ENCODE measurements at places on chromosomes 1 and 21. TPM values are rescaled to one million over a fixed set of nuclear protein-coding genes. Genes with fewer than 3 reads are reported as not detected.

DNA sequence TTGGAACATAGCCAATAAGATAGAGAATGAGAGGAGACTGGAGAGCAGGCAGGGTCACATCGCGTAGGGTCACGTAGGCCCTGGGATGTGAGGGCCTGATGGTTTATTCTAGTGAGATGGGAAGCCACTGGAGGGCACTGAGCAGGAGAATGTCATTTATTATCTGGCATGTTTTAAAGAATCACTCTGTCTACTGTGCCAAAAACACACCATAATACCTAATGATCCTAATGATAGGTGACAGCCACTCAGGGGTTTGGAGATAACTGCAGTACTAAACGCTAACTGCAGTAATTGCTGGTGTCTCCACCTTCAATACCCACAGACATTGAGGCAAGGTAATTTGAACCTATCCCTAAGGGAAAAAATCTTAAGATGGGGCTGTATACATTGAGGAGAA is 185.4 kb downstream of the TTLL7 start:
- DNase-seq: no peak

DNA sequence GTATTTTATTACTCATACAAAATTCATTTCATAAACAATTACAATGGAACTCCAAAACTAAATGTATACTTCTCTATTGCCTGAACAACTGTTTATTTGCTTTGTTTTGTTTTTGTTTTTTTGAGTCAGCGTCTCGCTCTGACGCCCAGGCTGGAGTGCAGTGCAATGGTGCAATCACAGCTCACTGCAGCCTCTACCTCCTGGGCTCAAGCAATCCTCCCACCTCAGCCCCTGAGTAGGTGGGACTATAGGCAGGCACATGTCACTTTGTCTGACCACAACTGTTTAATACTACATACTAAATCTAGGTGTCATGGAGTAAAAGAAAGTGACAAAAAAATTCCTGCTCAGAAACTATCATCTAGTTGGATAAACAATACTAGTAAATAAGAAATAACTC is 49.3 kb downstream of the RAB3GAP2 start:
- DNase-seq: no peak

- DNase-seq: no peak
These were observed 13.8 kb downstream of the SNX7 start for GRCh38 chr1:98675282-98675681.

DNA sequence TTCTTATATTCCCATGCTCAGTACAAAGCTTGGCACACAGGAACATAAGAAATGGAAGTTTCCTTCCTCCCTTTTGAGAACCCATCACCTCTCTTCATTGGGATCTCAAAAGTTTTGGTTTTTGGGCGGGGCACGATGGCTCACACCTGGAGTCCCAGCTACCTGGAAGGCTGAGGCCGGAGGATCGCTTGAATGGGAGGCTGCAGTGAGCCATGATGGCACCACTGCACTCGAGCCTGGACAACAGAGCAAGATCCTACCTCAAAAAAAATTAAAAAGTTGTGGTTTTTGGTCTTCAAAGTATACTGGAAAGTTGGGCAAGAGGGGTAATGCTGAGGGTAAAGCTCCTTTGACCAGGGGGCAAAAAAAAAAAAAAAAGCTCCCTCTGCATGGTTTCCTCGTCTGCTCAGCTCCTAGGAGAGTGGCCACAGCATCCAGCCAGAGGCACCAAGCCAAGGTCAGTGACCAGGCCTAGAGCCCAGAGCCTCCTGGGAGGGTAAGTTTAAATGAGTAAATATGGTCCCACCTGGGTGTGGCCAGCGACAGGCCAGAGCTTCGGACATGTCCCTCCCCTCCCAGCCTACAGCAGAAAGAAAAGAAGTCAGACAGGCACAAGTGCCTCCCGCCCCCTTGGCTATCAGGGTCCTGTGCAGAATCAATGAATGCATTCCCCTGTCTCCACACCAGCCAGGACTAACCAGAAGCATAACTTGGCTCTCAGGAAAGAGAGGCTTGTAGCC is 5.0 kb downstream of the MEF2D start:
- DNase-seq: no peak

- no peak for DNase-seq
These were observed 2.4 kb downstream of the SLC27A3 start for GRCh38 chr1:153777648-153778047.

DNA sequence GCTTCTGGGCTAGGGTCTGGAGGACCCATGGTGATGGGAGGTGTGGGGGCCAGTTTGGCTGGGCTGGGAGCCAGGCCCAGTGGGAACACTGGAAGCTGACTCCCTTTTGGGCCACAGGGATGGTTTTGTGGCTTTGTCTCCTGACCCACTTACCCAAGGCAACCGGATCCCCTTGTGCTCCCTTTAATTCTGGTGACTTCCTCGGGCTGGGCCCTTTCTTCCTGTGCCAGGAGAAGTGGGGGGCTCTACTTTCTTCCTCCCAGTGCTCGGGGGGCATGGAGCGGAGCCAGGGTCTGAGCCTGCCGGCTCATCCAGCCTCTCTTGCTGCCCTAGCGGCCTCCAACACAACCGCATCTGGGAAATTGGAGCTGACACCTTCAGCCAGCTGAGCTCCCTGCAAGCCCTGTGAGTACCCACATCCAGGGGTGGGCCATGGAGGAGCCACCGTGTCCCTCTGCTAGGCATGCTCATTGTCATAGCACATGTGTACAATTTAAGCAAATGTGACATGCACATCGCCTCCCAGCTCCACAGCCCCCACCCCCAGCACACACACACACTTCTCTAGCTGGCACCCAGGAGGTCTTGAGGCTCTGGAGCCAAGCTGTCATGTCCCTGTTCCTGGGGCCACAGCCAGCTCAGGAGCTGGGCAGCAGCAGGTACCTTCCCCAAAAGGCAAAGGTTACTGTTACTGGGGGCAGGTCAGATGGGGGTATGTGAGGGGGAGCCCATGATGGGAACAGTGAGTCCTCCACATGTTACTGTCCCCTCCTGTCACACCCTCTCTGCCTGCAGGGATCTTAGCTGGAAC is 35.0 kb downstream of the UBE2T start:
- no peak for DNase-seq

- no peak for DNase-seq
These were observed 60.8 kb downstream of the LRRN2 start for GRCh38 chr1:204624631-204625216.

GRCh38 chr1:23795676-23796465 is 4.7 kb downstream of the GALE start:
- no peak for DNase-seq

- DNase-seq: no peak
These were observed 1.7 kb downstream of the MYOCOS start for GRCh38 chr1:171623651-171624331.

- no peak for DNase-seq
These were observed 4.8 kb upstream of the LAPTM5 start for GRCh38 chr1:30762152-30762929.

DNA sequence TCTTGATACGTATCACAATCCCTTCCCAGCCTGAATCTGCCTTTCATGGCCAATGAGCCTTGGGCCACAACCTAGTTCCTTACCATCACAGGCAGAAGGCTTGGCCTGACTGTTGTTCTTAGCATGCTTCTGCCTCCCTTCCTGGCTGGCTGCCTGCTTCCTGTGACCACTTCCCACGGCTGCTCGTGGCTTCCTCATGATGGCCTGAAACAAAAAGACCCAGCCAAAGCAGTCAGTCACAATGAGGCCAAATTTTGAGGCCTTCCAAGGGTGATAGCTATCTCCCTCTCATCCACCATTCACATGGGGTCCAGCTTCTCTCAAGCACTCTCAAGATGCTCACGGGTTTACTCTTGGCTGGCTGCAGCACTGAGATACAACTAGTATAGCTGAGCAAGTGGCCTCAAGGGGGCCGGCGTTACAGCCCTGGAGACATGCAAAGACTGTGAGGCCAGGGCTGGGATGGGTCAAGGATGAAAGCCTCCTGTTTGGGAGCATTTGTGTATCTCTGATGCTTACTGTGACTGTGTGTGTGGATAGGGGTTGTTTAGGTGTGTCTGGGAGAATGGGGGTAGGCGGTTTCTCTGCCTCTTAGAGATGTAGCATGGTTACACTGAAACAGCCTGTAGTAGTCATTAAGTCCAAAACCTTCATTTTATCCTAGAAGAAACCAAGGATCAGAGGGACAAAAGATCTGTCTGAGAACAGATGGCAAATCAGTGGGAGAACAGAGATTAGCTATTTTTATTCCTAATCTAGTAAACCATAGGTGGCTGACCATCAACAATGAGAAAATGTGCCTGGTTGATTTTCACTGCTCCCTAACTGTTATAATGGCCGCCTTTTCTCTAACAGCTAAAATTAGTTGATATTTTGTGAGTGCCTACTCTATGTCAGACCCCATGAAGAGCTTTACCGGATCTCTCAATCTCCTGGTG is 5.4 kb upstream of the TOE1 start:
- DNase-seq: peak; percentile 39

DNA sequence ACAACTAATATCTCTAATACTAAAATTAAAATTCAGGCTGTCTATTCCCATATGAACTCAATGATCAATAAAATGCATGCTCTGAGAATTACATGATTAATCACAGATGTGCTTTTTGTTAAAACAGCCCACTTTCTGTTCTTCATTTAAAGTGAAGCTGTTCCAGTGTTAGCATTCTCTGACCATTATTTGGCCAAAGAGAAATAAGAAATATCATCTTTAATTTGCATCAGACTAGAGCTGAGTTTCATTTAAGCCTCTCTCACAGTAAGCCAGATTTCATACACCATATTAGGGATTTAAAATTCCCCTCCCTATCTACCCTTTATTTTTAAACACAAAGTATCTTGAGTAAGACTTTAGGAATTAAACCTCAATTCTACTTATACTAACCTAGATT is 261.6 kb downstream of the TPR start:
- DNase-seq: no peak

DNA sequence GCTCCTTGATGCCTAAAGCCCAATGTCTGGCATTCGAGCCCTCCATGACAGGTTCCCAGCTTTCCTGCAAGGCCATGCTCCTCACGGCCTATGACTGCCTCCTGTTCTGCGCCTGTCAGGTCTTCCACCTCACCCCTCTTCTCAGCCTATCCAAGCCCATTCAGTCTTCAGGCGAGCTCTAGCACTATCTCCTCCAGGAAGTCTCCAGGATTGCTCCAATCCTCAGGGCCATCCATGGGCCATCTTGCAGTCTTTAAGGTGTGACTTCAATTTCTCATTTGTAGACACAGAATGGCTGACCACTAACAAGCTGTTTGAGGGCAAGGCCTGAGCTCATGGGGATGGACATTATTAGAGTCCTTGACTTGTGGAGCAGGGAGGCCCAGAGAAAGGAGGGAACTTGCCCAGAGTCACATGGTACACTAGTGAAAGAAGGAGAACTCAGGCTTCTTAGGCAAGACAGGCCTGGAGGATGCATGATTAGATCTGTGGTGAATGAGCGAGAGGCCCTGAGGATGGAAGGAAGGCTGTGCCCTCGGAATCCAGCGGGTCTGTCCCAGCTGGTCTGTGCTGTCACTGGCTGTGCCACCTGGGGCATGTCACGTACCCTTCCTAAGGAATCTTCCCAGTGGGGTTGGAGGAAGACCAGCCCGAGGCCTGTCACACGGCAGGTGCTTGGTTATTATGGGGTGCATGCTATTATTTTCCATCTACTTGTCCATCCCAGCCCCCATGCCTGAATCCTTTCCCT is 1.2 kb upstream of the ACOT11 start:
- no peak for DNase-seq

GRCh38 chr1:91781371-91781825 is 104.6 kb downstream of the TGFBR3 start:
- DNase-seq: peak; percentile 75

DNA sequence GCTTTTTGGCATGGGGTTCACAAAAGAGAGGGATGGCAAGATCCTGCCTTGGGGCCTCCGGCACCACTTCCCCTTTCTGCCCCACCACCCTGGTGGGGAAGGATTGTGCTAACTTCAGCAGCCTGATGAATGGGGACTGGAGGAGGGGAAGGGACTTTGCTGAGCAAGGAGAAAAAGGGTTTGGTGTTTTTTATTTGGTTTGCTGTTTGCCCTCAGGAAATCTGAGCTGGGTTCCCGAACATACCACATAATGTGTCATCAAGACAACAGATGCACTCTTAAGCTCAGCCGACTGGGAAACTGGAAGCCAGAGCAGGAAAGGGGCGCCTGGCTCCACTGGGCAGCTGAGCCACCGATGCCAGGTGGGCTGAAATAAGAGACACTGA is 19.8 kb downstream of the OLFML2B start:
- peak; percentile 97 for DNase-seq

- no peak for DNase-seq
These were observed 96.8 kb upstream of the DPT start for GRCh38 chr1:168825820-168826219.

DNA sequence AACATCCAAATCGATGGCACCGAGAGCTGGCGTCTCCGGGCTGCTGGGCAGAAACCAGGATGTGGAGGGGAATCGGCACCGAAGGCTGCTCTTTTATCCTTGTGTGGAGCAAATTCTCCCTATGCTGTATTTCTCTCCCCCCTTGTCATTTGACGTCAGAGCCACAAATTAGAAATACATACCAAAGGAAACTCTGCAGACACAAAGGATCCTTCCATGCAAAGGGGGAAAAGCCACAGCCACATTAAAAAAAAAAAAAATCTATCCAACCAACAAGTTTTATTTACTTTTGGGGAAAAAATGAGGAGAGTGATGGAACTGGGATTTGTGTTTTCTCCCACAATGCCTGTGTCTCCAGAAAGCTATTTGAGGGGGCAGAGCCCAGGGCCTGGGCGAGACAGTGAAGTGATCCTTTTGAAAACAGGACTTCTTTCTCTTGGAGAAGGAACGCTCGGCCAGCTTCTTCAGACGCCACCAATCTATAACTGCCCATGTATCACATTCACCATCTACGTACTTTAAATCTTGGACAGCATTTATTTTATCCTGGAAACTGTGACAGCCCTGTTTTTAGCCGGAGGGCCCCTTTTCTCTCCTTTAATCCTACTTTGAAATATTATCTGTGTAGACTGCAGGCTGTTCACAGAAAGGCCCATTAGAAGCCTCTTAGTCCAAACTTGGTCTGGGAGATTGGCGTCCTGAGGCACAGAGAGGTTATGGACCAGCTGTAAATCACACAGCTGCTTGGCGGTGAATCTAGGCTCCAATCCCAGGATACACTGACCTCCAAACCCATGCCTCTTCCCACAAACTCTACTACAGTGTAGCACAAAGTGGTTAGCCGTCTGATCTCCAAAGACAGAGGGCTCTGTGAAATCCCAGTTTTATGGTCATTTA is 4.5 kb downstream of the KANK4 start:
- no peak for DNase-seq

Gene HSD11B1
- not detected for total RNA-seq

Gene TRIM63
- total RNA-seq: not detected

Gene RBM11
- 2.1 TPM for total RNA-seq

Gene S100A9
- 482 TPM for total RNA-seq

Gene HNRNPCL1
- total RNA-seq: not detected

Gene TDRD5
- not detected for total RNA-seq

Gene PROK1
- total RNA-seq: not detected

Gene GBP6
- 0.17 TPM for total RNA-seq

Gene TSPAN1
- total RNA-seq: 33.3 TPM

Gene AADACL3
- not detected for total RNA-seq

Gene CNR2
- total RNA-seq: not detected

Gene FOXD2
- 0.86 TPM for total RNA-seq

Gene UBL4B
- 0.07 TPM for total RNA-seq
